ENCODE measurements at places on chromosomes 7 and 10. TPM values are rescaled to one million over a fixed set of nuclear protein-coding genes. Genes with fewer than 3 reads are reported as not detected.

The ARL4A gene
- total RNA-seq = 54.6 TPM

The HTR7 gene
- 0.10 TPM for total RNA-seq

The MYO1G gene
- total RNA-seq = 0.14 TPM

The CCDC7 gene
- total RNA-seq = 0.72 TPM
